ENCODE measurements at places on chromosomes 3 and 15.

DNA sequence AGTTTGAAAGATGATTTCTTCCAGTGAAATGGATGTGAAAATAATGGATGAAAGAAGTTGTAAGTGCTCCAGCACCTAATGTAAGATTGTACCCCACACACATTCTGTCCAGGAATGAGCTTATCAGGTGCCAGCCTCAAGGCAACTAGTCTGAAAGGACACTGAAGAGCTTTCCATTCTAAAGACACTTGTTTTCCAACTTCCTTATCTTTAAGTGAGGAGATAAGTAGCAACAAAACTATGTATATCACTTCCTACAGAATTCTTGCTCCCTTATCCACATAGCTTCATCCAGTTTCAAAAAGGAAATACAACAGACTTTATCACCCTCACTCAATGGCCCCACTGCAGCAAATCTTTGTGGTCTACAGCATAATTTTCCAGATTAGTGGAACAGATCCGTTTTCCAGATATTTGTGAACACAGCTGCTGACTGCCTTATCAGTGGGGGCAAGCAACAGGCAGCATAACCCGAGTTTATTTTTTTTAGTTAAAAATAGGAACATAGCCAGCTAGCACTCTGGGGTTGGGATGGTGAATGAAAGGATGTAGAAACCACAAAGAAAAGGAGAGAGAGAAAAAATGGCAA, 60.6 kb downstream of the CD200R1L start:
- no peak for DNase-seq

GRCh38 chr3:148002705-148003205, 593.6 kb downstream of the ZIC1 start:
- DNase-seq, result no peak

DNA sequence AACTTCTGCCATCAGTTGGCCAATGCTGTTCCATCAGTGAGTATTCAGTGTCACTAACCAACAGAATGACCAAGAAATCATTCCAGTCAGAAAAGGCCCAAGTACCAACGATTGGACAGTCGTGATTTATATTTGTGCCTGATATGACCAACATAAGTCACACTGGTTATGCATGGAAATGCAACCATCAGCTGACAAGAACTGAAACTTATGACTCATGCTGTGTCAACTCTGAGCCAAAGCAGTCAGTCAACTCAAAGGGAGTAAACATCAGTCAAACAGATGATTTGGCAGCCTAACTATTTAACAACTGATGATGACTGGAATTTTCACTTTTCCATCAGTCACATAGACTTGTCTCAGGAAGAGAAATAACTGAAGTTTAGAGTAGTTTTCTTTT, 142.4 kb downstream of the ANXA2 start:
- DNase-seq, result no peak

DNA sequence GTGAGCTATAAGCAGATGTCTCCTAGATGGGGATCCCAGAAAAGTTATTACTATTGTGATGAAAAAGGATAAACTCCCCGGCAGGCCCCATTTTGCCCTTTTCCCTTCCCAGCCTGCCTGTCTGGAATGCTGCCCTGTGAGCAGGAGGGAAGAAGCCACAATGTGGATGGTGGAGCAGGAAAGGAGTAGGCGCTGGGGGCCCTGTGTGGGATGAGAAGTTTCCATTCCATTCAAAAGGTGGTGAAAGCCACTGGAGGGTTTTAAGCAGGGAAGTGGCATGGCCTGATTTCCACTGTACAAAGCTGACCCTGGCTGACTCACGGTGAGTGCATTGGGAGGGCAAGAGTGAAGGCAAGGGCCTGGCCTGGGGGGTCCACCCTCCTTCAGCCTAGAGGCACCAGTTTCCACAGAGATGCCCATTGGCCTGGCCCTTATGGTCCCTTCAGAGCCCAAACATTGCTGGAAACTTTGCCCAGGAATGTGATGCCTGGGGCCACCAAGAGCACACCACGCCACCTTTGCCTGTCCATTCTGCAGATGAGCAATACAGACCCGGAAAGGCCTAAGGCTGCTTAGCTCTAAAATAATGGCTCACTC, 206.9 kb downstream of the RPLP1 start:
- DNase-seq, result no peak

GRCh38 chr15:25236143-25236860, 202.5 kb downstream of the UBE3A start:
- peak; percentile 30 for DNase-seq

- DNase-seq, result no peak
Observed at GRCh38 chr15:55320238-55320550, 1.2 kb downstream of the PIGB start.

- peak; percentile 74 for DNase-seq
Observed at GRCh38 chr3:189132231-189132671, 39.5 kb upstream of the TPRG1 start.

GRCh38 chr3:120438665-120439370, 12.0 kb downstream of the FSTL1 start:
- peak; percentile 75 for DNase-seq

GRCh38 chr3:128576290-128576689, 74.3 kb downstream of the RPN1 start:
- no peak for DNase-seq

DNA sequence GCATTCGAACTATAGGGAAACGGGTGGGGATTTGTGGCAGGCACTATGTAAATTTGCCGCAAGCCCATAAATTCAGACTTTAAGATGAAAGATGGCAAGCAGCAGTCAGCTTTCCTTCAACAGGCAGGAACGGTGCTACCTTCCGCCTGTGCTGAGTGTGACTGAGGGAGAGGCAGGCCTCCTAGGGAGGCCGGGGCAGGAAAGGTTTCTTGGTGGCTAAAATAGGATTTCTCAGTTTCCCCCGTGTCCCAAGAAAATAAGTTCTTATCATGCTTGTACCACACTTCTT, 12.5 kb downstream of the FLNB start:
- no peak for DNase-seq

- no peak for DNase-seq
Observed at GRCh38 chr3:188003188-188004171, 150.5 kb upstream of the LPP start.

DNA sequence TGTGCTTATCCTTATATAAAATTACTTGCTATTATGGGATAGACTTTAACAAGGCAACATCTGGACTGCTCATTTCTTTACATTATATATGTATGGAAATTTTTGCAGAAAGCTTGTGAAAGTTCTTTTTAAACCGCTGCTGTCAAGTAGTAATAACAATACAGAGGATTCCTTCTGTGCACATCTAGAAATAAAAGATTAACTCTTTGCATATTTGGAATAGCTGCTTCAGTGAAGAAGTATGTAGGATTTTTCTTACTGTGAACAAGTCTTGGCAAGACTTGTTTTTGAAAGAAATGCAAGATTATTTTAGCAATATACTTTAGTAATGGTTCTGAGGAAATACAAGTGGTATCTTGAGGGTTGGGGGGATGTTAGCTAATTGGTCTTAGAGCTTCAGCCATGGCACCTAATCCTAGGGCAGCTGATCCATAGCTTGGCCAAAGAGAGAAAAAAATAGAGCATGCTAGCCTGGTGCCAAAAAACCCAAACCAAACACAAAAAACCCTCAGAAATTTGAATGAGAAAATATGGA, 4.3 kb downstream of the PRKCI start:
- no peak for DNase-seq

DNA sequence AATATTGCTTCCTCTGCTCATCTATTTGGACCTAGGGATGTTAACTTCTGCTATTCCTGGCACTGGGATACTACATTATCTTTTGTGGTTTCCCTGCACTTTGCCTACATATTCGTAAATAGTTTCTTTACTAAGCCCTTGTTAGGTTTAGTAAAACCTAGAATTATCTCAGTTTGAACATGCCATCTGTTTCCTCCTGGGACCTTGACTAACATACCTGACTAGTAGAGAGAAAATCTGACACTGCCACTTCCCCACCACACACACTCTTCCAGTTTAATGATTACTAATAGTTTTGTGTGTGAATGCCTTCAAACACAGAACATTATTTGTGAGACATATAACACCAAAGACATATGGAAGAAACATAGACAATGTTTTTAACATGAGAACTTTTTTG, 28.2 kb upstream of the SOX2 start:
- no peak for DNase-seq

GRCh38 chr3:43394041-43394554, 107.8 kb downstream of the SNRK start:
- DNase-seq, result peak; percentile 84

DNA sequence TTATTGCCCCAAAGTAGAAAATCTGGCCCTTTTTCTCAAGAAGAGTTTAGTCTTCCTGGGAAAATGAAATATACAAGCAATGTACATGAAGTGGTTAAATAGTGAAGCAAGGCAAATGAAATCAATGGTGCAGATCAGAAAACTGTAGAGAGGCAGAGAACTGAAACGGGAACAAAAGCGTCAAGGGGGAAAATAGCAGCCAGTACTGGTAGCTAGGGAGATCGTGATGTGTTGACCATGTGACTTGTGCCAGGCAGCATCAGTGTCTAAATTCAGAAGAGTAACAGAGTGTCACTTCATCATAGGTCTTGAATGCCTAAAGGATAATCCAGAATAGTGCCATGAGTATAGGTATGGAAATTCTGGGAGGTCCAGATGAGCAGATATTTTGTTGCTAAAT, 163.1 kb downstream of the CHL1 start:
- DNase-seq, result no peak

All from Right ventricle myocardium inferior (tissue), 1 donor.